AML-193 (cell line): ENCODE measurements at places on chromosomes 1 and 21.

DNA sequence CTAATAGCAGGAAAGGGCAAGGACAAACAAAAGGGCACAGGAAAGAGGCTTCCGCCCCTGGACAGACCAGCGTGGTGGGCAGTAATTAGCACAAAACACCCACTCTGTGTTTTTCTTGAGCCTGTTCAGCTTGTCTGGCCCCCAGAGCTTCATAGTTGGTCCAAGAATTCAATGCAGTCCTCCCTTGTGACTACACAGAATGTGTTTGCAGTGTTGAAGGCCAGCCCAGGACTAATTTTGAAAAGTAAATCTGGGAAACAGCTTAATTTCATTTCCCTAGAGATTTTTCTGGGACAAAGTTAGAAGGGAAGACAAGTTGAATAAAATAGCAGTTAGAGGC, 49.2 kb upstream of the LMO4 start:
- no peak for DNase-seq

DNA sequence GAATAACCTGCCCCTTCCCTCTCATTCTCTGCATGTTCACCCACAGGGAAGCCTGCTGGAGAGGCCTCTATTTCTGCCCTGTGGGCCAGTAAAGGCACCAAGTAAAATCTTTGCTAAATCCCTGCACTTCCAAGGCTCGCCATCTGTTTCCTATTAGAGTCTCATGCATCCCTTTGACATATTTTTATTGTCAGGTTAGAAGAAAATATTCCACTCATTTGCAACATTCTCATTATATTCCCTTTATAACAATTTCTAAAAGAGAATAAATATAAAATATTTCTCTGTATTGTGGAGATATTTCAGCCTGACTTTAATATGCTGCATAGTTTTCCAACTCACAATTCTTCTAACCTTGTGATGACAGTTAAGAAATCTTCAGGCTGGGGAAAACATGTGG, 340.4 kb upstream of the VAMP3 start:
- DNase-seq = no peak

- no peak for DNase-seq
These were observed 18.9 kb downstream of the COLGALT2 start for GRCh38 chr1:184018622-184019021.

- DNase-seq = no peak
These were observed 1093.6 kb upstream of the B3GALT2 start for GRCh38 chr1:194279975-194280374.

GRCh38 chr21:17708522-17709265, 96.0 kb upstream of the BTG3 start:
- DNase-seq = no peak

DNA sequence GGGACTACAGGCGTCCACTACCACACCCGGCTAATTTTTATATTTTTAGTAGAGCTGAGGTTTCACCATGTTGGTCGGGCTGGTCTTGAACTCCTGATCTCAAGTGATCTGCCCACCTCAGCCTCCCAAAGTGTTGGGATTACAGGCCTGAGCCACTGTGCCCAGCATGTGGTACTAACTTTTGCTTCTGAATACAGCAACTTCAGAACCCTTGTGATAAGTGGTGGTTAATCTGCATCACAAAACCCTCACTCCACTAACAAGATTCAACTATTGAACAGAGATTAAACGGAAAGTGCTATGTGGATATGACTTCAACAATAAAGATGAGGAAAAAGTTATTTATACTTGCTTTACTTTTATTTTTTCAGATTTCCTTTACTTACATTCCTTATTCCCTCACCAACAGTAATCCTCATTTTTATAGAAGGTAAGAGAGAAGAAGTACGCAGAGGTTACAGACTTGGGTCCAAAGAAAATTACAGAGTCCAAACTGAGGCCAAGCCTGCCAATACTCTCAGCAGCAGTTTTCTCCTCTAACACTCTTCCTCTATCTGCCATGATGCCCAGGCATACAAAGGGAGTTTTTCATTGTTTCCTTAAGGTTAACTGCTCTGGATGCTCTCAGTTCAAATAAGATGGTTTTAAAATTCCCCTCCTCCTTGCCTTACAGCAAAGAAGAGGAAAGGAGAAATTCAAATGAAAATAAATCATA, 44.3 kb downstream of the SLC16A1 start:
- DNase-seq = no peak

- no peak for DNase-seq
These were observed 37.1 kb upstream of the GADD45A start for GRCh38 chr1:67647814-67648358.

GRCh38 chr1:215779729-215780128, 212.6 kb downstream of the KCTD3 start:
- no peak for DNase-seq

DNA sequence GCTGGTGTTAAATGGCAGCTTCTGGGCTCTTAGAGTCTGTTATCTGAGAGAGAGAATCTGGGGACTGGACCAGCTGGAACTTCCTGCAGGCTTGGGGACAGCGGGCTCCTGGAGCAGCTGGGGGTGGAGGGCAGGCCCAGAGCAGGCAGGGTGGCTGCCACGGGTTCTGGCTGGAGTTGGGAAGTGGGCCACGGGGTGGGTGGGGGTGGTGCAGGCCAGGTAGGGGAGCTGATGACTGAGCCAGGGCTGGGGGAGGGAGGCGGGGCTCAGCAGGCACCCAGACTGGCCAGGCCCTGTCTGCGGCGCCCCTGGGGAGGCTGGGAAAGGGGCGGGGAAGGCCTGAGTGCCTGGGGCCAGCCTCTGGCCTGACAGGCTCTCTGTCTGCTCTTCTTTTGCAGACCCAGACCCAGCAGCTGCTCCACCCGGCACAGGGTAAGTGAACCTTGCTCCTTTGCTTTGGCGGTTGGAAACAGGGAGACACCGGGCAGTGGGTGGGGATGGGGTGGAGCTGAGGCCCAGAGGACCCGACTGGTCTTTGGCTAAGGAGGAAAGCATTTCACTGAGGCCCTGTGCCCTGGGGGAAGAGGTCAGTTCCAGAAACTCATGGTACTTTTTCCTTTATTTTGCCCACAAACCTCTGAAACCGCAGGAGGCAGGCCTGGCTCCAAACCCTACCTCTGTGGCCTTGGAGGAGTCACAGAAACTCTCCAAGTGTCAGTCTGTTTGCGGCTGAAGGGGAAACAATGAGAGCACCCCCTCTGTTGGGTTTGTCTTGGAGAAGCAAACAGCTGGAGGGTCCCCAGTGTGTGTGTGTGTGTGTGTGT, 48.8 kb downstream of the ARHGEF10L start:
- no peak for DNase-seq

- DNase-seq = peak; percentile 94
These were observed 14.6 kb upstream of the TMEM61 start for GRCh38 chr1:54965624-54966340.

- DNase-seq = no peak
These were observed 67.0 kb upstream of the SOD1 start for GRCh38 chr21:31592516-31592915.

DNA sequence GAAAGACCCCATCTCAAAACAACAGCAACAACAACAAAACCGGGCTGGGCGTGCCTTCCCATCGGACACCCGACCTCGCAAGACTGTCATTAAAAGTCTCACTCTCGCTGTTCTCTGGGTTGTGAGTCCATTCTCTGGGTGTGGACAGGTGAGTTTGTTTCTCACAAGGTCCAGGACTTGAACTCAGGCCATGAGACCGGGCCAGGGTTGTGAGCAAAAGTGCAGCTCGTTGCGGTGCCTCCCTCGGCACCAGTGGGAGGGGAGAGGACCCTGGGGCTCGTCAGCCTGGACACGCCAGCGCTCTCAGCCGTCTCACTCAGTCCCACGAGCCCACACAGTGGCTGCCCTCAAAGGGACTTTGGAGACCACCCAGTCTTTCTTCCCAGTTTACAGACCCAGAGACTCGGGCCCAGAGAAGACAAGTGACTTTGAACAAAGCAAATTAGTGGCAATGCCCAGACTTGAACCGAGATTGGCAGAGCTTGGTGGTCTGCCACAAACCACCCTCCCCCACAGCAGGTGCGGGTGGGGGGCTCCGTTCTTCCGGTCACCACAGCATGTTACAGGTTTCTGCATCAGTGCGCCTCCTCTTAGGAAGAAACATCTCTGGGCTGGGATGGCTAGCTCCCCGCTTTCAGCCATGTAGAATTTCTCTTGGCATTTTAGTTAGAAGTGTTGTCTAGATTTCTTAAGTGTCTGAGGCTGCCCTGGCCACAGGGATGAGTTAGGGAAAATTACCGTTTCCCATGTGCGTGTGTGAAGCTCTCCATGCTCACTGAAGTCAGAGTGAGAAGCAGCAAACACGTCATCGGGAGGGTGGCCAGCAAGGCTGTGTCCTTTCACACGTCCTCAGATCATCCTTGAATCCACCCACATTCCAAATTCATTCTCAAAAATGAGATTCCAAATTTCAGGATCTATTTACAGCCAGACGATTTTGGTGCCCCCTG, 28.3 kb downstream of the LRRC3 start:
- no peak for DNase-seq

DNA sequence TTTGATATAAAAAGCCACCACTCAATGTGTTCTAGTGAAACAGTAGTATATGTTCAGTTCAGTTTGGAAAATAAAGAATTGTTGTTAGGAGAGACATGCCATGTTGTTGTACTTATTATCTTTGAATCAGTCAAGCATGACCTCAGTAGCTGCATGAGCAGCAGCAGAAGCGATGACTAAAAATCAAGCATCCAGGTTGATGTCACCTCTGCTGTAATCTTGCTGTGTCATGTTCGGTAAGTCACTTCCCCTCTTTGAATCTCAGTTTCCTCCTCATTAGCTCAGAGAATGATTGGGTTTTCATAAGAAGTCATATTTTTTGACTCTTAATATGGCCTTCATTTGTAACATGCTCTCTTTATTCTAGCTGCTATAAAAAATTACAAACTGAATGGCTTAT, 428.4 kb upstream of the B3GALT2 start:
- DNase-seq = no peak

DNA sequence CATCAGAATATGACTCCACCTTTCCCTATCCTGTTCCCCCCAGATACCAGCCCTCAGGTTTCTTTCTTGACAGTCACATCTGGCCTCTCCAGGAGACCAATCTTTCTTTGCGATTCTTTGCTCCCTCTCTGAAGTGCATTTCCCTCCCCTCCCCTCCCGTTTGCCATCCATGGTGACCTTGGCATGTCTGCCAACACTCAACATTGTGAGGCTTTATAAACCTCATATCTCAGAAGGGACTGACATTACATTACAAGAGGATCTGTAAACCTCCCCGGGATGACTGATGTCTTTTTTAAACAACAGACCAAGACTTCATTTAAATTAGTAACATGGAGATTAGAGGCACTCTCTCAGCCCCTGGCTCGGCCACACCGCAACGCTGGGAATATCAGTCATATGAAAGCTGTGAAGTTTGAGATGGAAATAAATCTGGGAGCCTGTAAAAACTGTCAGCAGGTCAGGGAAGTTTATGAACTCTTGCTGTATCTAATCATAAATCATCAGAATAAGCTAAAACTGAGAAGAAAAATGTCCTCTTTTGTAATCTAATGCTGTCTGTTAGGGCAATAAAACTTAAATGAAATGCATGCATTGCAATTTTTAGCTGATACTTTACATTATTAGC, 401.7 kb upstream of the PROX1 start:
- no peak for DNase-seq

GRCh38 chr1:234543442-234544086, 64.6 kb upstream of the TARBP1 start:
- no peak for DNase-seq

- no peak for DNase-seq
These were observed 90.7 kb upstream of the ETS2 start for GRCh38 chr21:38714999-38715398.

DNA sequence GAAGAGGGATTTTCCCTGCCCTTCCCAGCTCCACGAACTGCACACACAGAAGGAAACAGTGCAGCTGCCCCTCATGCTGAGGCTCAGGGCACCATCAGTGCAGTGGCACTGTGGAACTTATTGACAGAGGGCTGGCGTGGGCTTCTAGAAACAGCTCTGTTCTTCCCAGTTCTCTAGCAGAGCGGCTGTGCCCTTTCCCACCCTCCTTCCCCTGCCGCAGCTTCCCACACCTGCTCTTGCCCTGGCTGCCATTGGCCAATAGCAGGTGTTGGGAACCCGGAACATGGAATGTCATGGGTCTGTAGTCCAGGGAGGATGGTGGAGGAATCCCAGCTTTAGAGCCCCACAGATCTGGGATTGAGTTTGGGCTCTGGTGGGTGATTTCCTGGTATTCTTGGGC, 343.8 kb downstream of the RPS6KC1 start:
- no peak for DNase-seq

DNA sequence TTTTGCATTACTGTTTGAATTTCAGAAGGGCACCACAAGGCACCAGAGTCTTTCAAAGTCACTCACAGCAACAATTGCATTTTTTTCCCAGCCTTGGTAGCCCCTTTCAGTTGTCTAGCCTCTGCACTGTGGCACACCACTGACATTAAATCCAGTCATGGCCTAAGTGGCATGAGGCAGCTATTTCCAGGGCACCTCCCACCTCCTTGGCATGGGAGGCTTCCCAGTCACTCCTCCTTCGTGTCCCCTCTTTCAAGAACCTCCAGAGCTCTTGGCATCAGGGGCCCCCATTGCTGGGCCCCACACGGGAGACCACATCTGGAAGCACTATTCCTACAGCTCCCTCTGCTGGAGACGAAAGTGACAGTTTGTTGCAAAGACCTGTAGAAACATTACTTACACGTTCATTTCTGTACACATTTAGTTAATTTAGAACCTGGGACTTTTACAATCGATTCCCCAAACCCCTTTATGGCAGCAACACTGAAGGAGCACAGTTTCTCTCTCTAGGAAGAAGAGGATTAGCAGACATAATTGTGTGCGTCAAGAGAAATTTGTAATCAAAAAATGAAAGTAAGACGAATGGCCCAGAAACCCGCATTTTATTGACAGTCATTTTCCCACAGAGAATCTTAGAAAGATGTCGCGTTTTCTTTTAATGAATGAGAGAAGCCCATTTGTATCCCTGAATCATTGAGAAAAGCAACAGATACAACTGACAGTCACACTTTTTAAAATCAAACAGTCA, 5.7 kb upstream of the CHD5 start:
- no peak for DNase-seq

- no peak for DNase-seq
These were observed 24.7 kb upstream of the RAB3GAP2 start for GRCh38 chr1:220296981-220297380.

GRCh38 chr1:57770772-57771171, 346.9 kb upstream of the DAB1 start:
- peak; percentile 10 for DNase-seq

- DNase-seq = no peak
These were observed 45.0 kb upstream of the AIM2 start for GRCh38 chr1:159121526-159121925.
